ENCODE measurements at places on chromosomes 1 and 21.

DNA sequence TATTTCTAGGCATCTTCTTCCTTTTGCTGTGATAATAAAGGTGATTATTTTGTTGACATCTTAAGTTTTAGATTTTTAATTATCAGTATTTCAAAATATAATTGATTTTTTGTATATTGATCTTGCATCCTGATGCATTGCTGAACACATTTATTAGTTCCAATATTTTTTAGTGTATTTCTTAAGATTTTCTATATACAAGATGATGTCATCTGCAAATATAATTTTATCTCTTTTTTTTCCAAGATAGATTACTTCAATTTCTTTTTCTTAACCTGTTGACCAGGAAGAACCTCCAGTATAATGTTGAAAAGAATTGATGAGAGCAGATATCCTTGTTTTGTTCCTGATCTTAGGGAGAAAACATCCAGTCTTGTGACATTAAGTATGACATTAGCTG lies 54.8 kb upstream of the LRRN2 start:
- no peak for DNase-seq

DNA sequence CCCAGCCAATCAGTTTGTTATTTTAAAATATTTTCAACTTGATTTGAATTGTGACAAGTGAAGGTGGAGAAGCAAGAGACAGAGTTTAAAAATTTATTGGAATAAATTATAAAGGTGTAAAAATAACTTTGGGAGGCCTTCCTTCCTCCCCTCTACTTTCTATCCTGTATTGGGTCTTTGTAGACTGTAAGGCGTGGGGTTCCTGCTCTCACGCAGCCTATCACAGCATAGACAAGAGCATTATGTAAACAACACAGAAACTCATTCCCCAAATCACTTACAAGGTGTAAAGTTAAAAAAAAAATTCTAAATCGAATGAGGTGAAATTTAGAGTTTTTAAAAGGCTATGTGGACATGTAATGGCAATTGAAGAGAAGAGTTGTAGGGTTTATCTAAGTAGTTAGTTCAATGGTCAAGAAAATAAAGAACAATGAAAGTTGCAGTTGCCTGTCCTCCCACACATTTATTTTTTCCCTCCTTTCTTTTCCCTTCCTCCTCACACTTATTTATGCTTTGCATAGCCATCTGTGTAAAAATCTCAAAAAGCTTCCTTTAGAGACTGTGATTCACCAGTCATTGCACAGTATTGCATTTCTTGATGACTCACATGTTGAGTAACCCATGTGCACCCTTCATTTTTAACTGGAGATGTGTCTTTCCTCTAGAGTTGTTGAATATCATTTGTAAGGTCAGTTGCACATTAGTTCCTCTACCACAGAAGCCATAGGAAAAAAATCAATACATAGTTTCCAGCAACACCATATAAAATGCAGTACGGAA lies 242.2 kb downstream of the PTPRC start:
- peak; percentile 94 for DNase-seq

DNA sequence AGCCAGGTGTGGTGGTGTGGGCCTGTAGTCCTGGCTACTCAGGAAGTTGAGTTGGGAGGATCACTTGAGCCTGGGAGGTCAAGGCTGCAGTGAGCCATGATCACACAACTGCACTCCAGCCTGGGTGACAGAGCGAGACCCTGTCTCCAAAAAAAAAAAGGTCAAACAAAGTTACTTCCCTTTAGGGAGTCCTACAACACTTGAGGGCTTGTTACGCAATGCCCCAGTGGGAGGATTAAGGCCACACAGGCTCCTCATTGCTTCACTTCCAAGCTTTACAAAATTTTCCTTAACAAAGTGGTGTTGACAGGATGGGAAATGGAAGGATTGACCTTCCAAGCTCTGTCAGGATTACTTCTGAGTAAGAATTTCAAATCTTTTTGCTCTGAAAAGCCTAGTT lies 6.2 kb upstream of the EXTL1 start:
- DNase-seq = peak; percentile 23

DNA sequence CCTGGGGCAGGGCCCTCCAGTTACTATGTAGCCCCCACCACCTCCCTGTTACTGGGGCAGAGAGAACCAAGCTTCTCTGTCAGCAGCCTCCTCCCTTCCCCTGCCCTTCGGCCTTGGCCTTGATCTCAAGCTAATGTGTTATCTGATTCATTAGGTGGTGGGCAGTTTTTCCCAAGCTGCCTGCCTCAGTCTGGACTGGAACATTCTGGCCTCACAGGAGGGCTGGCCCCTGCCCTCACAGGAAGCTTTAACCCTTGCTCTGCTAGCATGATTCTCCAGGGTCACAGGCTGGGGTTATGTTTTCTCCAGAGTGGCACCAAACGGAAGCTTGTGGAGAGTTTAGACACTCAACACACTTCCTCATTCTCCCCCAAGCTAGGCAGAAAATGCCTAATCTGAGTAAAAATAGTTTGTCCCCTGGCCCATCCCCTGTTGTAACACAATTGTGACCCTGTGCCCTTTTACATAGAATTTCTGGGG lies 37.2 kb upstream of the SLC6A9 start:
- no peak for DNase-seq

DNA sequence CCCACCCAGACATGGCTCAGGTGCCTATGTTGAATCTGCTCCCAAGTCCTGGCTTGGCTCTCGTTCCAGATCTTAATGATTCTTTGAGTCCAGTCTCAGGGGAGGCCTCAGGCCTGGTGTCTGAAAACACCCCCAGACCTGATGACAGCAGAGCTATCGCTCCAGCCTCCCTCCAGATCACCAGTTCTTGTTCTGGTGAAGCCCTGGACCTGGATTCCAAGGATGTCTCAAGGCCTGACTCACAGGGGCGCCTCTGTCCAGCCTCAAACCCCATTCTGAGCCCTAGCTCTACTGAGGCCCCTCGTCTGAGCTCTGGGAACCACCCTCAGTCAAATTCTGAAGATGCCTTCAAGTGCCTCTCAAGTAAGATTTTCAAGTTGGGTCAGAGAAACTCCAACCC lies 11.4 kb downstream of the MROH7 start:
- DNase-seq = no peak

- DNase-seq = no peak
These were observed 8.9 kb downstream of the SKI start for GRCh38 chr1:2236695-2237677.

- DNase-seq = no peak
These were observed 55.9 kb upstream of the PTGFRN start for GRCh38 chr1:116853680-116854402.

GRCh38 chr1:21670059-21670881 lies 1.1 kb upstream of the RAP1GAP start:
- no peak for DNase-seq

DNA sequence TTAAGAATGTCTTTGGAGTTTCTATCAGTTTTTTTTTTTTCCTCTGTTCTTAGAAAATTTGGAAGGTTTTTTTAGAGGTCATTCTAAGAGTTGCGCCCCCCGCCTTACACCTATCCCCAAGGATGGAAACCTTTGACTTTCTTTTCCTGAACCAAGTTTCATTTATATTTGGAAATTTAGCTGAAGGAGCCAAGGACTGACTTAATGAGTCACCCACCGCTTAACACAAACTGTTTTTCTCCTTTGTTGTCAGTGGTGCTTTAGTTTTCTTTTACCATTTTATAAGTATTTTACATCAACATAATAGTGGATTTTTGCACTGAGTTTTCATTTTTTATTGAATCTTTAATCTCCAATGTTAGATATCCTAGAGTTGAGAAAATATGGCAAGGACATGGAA lies 25.3 kb downstream of the USP25 start:
- no peak for DNase-seq

GRCh38 chr21:38293113-38293512 lies 36.3 kb downstream of the KCNJ15 start:
- no peak for DNase-seq

DNA sequence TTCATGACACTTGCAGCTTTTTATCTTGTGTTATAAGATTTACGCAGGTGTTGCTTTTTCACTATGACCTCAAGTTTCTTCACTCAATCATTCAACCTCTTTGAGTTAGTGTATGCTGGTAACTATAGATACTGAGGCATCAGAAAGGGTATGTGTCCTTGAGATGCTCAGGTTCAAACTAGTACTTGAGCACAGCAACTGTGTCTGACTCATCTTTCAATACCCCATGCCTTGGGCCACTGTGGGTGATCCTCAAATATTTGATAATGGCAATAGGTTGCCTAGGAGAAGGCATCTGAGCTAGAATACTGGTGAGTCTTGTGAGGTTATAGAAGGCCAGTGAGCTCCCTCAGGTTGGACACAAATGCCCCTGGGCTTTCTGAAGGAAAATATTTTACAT lies 88.1 kb upstream of the SPATA6 start:
- no peak for DNase-seq

DNA sequence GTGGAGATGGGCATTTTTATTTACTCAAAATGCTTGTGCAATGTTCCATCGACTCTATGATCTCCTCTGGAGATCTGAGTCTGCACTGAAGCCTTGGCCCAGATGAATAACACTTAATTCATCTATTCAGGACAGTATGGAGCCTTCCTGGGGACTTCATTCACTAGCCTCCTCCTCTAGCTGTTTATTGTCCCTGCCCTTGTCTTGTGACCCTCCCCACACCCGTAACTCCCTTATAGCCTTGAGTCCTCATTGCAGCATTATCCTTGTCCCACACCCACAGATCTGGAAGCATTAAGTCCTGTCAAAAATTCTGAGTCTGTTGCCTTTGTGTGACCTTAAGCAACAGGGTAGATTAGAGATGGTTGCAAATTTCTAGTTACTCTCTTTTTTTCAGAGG lies 138.3 kb upstream of the LMO4 start:
- DNase-seq = no peak

- DNase-seq = no peak
These were observed 129.9 kb upstream of the KCNK2 start for GRCh38 chr1:214952648-214953047.

- DNase-seq = peak; percentile 20
These were observed 18.0 kb upstream of the YTHDF2 start for GRCh38 chr1:28718586-28719331.

DNA sequence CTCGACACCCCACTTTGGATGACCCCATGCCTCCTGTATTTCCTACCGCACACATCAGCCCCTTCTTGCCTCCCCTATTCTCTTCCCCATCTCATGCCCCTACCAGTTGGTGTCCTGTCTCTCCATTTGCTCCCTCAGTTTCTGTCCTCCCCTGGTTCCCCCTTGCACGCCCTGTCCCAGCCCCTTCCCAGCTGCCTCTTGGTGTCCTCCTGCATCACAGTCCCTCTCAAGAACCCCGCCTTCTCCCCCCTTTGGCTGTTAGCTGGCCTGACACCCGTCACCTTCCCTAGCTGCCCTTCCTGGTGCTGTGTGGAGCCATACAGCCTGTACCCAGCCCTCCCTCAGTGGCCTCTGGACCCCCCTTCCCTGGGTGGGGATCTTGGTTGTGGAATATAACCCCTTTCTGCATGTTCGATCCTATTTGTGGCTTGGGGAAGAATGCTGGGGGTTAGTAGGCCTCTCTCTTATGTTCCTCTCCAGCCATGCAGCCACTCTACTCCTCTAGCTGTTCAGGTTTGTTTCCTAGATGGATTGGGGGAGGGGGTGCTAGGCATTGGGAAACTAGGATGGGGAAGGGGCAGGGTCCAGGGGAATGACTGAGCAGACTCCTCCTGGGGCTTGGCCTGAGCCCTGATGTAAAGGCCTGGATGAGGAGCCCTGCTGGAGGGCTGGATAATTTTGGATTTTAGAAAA lies 41.4 kb upstream of the NFASC start:
- no peak for DNase-seq

DNA sequence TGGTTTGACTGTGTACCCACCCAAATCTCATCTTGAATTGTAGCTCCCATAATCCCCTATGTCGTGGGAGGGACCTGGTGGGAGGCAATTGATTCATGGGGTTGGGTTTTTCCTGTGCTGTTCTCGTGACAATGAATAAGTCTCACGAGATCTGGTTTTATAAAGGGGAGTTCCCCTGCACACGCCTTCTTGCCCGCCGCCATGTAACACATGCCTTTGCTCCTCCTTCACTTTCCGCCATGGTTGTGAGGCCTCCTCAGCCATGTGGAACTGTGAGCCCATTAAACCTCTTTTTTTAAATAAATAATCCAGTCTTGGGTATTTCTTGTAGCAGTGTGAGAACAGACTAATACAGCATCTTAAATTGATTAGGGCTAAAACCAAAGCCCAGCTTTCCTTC lies 22.6 kb upstream of the RERE start:
- DNase-seq = no peak

DNA sequence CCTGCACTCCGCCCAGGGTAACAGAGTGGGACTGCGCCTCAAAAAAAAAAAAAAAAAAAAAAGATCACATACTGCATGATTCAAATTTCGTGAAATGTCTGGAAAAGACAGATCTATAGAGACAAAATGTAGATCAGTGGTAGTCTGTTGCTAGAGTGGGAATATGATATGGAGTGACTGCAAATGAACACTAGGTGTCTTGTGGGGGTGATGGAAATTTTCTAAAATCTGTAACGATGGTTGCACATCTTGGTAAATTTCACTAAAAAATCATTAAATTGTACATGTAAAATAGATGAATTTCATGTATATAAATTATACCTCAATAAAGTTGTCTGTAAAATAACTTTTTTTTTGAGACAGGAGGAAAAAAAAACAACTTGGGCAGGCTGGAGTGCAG lies 5.5 kb downstream of the AIDA start:
- DNase-seq = no peak

- DNase-seq = no peak
These were observed 85.2 kb downstream of the KIRREL1 start for GRCh38 chr1:158078569-158079080.

DNA sequence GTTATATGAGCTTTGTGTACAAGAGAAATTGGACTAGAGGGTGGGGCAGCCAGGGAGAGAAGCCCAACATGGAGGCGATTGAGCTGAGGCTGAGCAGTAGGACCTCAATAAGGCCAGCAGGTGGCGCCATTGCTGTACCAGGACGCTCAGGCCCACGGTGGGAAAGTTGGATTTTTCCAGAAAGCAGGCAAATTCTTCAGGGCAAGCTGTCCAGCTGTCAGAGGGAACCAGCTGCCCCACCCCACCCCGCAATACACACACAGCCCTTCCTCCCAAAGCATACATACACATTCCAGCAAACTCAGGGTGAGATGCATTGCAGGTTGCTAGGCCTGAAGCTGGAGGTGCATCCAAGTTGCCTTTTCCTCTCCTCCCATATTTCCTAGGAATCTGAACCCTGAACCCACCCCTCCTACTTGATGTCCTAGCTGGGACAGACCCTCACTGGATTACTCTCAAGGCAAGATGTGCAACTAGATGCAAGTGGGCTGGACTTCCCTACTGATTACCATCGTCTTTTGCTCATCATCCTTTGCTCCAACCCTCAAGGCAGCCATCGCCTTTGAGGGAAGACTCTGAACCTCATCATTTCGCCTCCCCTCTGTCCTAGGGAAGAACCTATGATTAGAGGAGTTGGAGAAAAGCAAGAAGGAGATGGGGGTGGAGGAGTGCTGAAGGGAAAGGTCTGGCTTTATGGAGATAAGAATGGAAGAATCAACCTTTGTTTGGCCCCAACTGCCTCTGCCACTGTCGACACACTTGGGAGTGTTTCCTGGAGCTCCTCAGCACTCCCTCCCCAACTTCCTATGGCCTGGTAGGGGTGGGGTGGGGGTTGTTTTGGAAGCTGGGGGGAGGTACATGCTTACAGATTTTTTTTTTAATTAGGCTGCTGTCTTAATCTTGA lies 25.5 kb downstream of the CD34 start:
- peak; percentile 79 for DNase-seq
